ENCODE measurements at places on chromosomes 11 and 22. TPM values are rescaled to one million over a fixed set of nuclear protein-coding genes. Genes with fewer than 3 reads are reported as not detected.

GRCh38 chr11:2940147-2940920, 11.1 kb upstream of the PHLDA2 start:
- DNase-seq: peak; percentile 83

- peak; percentile 97 for DNase-seq
These were observed 55.0 kb downstream of the MYH9 start for GRCh38 chr22:36332623-36333332.

DNA sequence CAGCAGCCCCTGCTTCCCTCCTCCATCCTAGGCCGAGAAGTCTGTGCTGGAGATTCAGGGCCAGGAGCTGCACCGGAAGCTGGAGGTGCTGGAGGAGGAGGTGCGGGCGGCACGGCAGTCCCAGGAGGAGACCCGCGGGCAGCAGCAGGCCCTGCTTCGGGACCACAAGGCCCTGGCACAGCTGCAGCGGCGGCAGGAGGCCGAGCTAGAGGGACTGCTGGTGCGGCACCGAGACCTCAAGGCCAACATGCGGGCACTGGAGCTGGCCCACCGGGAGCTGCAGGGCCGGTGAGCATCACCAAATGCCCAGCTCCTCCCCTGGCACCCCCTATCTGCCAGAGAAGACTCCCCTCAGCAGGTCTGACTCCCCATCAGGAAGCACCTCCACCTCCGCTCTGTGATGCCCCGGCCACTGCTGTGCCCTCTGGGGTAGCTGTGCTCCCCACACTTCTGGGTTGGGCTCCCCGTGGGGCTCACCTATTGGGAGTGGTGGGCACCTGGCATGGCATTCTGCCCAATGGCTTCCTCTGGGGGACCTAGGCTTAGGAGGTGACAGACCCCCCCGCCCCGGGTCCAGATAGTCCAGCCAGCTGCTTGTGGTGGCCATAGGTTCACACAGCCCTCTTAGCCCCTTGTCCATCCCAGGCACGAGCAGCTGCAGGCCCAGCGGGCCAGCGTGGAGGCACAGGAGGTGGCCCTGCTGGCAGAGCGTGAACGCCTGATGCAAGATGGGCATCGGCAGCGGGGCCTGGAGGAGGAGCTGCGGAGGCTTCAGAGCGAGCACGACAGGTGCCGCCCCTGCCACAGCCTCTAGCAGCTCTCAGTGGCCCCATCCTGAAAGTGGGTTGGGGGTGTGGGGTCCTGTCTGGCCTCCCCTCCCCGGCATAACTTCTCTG, 6.6 kb upstream of the RPS6KA4 start:
- no peak for DNase-seq

Gene MOGAT2
- total RNA-seq: not detected

Measured in HT1080 (cell line).